CD4-positive, alpha-beta T cell treated with Interleukin-4 for 1 hour (primary cell): ENCODE measurements at places on chromosomes 1 and 21.

GRCh38 chr1:27299385-27300271, 22.3 kb upstream of the TMEM222 start:
- no peak for DNase-seq

DNA sequence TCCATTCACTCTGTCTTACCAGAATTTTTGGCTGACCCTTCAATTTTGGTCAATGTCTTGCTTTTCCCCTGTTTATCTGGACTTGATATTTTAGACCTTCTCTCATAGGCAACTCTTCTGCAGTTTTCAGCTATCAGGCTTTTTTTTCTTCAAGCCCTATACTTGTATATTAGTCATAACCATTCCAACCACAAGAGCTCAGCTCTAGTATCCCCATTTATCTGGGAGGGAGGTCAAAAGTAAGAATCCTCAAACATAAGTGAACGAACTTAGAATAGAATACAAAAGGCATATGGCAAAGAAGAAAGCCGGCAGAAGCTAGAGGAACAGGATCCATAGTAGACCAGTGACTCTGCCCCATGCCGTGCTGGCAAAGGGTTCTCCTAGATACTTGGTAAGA, 45.9 kb upstream of the TNFSF4 start:
- no peak for DNase-seq

- DNase-seq, result no peak
Observed at GRCh38 chr21:44094832-44095231, 12.4 kb upstream of the PWP2 start.

GRCh38 chr1:27427816-27428315, 35.4 kb downstream of the GPR3 start:
- no peak for DNase-seq

DNA sequence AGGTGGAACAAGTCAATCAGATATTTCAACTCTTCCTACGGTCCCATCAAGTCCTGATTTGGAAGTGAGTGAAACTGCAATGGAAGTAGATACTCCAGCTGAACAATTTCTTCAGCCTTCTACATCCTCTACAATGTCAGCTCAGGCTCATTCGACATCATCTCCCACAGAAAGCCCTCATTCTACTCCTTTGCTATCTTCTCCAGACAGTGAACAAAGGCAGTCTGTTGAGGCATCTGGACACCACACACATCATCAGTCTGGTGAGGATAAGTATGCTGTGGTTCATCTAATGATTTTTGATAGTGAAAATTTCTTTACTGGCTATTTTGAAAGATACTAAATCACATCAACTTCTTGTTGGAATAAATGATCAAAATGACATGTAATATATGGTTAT, 67.7 kb upstream of the MPC2 start:
- DNase-seq, result no peak

DNA sequence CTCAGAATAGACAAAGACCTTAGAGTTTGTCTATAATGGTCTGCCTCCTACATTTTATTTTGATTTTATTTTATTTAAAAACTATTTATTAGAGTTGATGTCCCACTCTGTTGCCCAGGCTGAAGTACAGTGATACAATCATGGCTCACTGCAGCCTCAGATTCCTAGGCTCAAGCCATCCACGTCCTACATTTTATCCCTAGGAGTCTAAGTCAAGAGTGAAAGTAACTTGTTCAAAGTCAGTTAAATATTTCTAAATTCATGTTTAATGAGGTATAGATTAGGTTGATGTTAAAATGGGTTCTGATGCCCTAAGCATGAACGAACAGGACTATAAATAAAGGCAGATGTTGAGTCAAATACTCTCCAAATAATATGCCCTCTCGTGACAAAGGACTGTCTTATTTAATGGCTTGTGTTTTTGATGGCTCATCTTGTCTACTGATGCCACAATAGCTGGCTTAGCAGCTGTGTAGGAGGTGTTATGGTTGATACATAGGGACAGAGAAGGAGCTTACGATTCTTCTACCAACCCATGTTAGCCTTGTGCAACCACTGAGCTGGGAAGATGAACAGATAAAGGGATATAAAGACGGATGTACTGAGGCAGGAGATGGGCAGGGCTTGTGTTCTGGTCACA, 66.0 kb upstream of the CR1L start:
- no peak for DNase-seq

DNA sequence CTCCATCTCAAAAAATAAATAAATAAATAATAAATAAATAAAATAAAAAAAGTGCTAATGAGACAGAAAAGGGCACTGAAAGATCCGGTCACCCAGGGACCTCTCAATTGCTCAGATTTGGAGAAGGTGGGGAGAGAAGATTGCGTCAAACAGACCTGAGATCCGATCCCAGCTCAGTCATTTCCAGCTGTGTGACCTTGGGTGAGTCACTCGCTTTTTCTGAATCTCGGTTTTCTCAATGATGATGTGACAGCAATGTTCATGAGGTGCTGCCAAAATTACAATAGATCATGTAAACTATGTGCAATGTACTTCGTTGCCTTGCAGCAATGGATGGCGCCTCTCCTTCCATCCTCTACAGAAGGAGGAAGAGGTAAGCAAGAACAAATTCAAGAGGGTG, 11.1 kb upstream of the MEF2D start:
- DNase-seq, result no peak

GRCh38 chr1:210332719-210333398, 4.2 kb downstream of the HHAT start:
- peak; percentile 43 for DNase-seq

DNA sequence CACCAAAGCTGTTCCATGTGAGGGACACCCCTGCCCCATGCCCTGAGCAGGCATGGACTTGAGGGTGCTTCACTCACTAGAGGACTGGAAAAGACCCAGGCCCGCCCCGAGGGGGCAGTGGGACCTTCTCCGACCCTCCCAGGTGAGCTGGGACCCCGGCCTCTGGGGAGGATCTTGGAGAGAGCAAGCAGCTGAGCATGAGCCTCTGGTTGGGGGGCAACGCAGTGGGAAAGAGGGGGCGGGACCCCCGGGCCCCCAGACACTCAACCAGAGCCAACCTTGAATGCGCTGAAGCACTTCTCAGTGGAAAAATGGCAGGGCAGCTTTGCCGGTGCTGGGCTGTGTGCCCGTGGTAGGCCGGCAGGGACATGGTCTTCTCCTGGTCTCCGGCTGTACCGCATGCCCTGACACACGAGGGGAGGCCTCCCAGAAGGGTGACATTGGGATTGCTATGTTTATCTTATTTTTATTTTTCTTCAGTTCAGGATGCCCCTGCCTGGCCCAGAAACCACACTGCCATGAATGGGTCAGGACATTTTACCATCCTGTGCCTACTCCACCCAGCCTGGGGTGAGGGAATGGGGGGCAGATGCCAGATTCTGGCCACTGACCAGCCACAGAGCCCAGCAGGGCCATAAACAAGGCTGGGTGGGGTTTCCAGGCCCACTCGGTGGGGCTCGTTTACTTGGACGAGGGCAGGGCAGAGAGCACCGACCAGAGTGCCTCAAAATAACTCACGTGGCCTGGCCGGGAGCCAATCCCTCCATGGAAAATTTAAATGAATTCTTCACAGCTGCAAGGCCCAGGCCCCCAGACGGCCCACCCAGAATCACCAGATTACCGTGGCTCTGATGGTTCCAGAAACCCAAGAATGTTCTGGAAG, 17.2 kb upstream of the LAPTM5 start:
- DNase-seq, result no peak

DNA sequence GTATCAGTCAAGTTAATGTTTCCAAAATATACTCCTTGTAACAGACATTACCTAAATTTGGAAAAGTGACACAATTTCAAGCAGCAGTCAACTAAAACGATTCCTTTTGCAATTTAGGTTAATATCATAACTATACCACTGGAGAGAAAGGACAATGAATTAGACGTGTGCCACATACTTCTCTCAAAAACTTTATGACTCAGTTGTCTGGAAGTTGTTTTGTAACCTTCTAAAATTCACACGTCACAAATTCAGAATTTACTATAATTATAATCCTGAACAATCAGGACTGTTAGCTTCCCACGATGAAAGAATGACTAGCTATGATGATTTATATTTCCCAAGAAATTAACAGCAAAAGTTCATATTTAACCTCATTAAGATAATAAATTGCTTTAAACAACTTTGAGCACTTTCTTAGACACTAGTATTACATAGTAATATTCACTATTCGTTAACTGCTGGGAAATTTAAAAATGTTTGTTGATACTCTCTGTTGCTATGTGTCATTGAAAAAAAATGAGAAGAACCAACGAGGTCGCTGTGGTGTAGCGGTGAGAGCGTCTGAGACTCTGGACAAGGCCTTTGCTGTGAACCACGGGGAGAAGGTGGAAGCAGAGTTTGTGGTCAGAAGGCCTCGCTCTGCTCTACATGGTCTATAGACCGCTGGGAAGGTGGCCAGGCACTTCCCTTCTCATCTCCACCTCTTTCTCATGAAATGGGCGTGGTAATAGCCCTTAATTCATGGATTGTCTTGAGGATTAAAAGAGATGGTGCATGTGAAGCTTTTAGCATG, 27.9 kb upstream of the BATF3 start:
- DNase-seq, result peak; percentile 41

GRCh38 chr1:207884266-207885029, 26.5 kb downstream of the CD34 start:
- no peak for DNase-seq

- DNase-seq, result peak; percentile 91
Observed at GRCh38 chr1:1307923-1308755, at the start of the genes ACAP3 and PUSL1. Gene ACAP3, minus strand, starts transcription at chr1:1307930. Its CDS starts 115 bp downstream, at chr1:1307815. Gene PUSL1, plus strand, starts transcription at chr1:1308597. Its CDS starts 47 bp downstream, at chr1:1308644.

- DNase-seq, result no peak
Observed at GRCh38 chr1:37480125-37480466, 5.7 kb downstream of the ZC3H12A start.

DNA sequence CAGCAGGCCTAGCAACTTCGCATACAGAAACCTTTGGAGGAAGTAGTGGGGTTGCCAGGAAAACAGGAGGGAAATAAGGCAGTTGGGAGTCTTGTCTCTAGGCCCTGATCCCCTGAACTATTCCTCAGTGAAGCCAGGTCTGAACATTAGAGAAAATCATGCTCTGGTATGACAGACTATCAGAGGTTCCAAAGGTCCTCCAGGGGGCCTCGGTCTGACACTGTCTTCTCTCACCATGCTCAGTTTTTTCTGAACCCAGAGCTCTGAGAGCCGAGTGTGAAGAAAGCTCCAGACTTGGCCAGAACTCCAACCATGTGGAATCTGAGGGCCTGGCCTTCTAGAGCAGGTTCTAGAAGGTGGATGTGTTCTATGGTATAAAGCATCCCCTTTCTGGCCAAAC, 4.0 kb downstream of the TOMM40L start:
- no peak for DNase-seq

GRCh38 chr1:115057661-115058254, 28.1 kb downstream of the TSHB start:
- no peak for DNase-seq

GRCh38 chr1:205604059-205604458, 27.8 kb downstream of the ELK4 start:
- no peak for DNase-seq

- no peak for DNase-seq
Observed at GRCh38 chr21:26127918-26128317, 42.7 kb downstream of the APP start.

DNA sequence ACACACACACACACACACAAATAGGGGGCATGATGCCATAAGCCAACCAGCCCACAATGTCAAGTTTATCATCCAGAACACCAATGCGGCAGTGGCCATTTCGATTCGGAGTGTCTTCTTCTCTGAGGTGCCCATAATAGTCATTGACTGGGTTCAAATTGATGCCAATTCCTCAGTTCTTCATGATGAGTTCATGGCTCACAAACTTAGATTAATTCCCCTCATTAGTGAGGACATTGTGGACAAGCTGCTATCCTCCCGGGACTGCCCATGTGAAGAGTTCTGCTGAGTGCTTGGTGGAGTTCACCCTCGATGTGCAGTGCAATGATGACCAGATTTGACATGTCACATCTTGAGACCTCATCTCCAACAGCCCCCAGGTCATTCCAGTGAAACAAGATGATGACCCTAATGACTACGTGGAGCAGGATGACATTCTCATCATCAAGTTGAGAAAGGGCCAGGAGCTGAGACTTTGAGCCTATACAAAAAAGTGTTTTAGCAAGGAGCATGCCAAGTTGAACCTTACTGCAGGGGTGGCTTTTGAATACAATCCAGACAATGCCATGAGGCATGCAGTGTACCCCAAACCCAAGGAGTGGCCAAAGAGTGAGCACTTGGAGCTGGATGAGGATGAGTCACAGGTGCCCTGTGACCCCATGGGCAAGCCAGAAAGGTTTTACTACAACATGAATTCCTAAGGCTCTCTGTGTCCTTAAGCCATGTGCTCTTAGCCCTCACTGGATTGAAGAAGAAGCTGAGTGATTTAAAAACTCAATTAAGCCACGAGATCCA, 211.6 kb upstream of the SAMSN1 start:
- DNase-seq, result no peak

DNA sequence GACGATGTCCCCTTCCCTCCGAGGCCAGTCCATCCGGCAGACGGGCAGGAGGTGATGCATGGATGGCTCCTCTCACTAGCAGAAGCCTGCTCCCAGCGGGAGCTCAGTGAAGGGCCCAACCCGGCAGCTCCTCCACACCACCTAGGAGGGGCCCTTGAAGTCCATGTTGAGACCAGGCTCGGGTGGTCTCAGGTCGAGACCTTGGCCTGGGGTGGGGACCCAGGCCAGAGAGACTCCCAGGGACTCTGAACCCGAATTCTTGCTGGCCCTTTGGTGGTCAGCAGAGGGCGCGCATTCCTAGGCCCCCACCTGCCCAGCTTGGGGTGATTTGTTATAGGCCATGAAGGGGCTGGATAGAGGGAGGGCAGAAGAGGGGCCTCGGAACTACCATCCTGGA, 642 bp upstream of the NT5C1A start:
- peak; percentile 49 for DNase-seq

DNA sequence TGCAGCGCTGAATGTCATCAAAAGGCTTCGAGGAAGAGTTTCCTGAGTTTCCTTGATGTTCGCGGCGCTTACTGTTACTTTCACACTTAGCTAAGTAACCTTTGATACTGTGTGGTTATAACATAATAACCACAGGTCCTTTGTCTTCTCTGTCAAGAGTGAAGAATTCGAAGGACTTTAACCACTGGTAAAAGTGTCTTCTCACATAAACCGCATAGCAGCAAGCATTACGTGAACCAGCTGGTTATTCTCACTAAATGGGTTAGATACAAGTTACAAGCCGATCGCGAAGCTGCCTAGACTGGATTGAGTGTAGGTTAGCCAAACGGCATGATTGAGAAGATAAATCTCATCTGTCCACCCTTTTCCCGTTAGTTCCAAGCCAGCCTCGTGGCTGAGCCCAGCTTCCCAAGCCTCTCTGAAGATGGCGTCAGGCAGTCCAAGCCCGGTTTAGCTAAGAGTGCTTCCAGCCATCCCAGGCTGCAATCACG, 18.3 kb upstream of the IFNGR2 start:
- peak; percentile 45 for DNase-seq

- DNase-seq, result no peak
Observed at GRCh38 chr1:194215448-194215847, 1029.0 kb upstream of the B3GALT2 start.

- DNase-seq, result no peak
Observed at GRCh38 chr1:37723390-37724078, 31.2 kb downstream of the CDCA8 start.

- DNase-seq, result no peak
Observed at GRCh38 chr1:161733526-161733925, 12.2 kb downstream of the FCRLB start.

- DNase-seq, result no peak
Observed at GRCh38 chr21:32312976-32313375, 14.3 kb downstream of the MRAP start.
